Suppressor macrophage (primary cell): ENCODE measurements at places on chromosomes 5 and 9.

DNA sequence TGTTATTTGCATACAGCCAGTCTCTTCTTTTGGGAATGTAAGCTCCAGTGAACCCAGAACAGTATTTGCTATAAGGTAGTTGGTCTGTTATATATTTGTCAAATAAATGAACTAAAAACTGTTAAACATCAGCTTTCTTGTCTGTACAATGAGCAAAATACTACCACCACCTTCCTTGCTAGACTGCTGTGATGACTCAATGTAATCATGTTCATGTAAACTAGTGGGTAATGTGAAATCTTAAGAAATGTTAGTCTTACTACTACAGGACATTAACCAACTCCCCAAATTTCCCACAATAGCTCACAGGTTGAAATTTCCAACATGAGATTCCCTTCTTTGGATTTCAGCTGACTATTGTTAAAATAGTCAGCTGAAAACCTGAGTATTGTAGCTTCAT, 176.1 kb downstream of the TRPM3 start:
- no peak for DNase-seq

GRCh38 chr5:69509212-69509611, 16.6 kb downstream of the OCLN start:
- peak; percentile 55 for DNase-seq

DNA sequence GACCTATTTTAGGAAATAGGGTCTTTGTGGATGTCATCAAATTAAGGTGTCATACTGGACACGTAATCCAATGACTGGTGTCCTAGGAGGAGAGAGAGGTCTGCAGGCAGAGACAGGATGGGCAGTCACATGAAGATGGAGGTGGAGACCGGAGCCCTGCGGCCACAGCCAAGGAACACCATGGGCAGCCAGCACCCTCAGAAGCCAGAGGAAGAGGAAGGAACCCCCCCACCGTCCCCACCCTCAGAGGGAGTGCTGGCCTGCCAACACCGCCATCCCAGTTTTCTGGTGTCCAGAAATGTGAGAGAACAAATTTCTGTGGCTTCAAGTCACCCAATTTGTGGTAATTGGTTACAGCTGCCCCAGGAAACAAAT, 88.3 kb downstream of the NSUN2 start:
- DNase-seq, result no peak

- no peak for DNase-seq
Measured at GRCh38 chr5:171478946-171479775, 59.7 kb downstream of the FGF18 start.

GRCh38 chr5:98977723-98978122, 48.9 kb upstream of the CHD1 start:
- no peak for DNase-seq

- DNase-seq, result no peak
Measured at GRCh38 chr5:149129181-149129580, 12.1 kb upstream of the ABLIM3 start.

DNA sequence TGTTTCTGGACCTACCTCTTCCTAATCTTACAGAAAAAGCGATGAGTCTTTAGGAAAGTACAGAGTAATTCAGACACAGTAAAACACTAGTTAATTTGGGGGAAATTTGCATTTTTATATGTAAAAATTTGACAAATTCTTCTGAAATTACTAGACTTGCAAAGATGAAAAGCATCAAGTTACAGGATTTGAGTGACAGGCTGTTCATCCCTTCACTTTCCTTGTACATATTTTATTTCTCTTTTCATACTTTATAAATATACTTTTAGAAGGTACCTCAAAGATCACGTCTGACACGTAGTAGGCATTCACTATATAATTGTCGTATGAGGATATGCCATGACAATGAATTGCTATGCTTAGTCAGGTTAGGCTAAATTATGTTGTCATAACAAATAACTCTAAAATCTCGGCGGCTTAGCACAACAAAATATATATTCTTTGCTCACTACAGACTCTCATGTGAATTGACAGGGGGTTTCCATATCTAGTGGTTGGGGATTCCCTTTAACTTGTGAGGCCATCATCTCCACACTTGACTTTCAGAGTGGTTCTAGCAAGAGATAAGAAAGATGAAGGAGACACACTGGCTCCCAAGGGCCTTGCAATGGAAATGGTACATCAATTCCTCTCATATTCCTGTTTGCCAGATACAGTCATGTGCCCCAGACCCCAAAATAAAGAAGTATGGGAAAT, 154.1 kb upstream of the TUT7 start:
- DNase-seq, result no peak

DNA sequence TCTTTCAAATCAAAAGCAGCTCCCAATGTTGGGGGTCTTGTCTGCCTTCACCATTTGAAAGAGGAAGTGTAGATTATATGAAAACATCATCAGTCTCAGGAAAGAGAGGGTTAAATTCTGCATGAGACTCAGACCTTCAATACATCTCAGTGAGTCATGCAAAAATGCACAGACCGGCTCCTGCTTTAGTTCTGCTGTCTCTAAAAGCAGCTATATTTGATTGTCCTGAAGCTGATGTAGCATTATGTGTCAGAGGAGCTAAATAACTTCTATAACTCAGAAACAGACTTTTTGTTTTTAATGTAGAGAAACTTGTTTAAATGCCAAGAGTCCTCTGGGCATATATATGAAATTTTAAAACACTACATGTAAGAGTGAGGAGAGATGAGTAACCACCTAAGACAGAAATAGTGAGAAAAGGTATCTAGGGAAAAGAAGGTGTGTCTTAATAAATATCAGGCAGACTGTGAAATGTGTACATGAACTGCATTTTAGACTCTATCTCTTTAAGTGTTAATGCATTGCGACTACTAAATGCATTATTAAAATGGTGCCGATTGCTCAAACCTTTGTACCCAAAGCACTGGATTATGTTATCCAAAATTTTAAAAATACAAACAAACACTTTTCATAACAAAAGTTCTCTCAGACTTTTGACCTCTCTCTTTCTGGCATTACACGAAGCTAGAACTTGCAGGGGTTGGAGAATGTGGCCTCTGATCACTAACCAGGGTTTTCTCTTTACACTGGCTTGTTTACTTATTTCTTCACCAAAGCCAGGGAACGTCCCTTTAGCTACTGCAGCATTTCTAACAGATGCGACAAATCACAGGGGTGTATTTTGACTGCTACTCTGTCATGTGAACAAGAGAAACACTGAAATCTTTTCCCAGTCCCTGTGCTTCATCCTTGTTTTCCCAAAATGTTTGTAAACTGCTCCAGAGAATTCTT, 302.3 kb downstream of the ARL15 start:
- DNase-seq, result no peak

DNA sequence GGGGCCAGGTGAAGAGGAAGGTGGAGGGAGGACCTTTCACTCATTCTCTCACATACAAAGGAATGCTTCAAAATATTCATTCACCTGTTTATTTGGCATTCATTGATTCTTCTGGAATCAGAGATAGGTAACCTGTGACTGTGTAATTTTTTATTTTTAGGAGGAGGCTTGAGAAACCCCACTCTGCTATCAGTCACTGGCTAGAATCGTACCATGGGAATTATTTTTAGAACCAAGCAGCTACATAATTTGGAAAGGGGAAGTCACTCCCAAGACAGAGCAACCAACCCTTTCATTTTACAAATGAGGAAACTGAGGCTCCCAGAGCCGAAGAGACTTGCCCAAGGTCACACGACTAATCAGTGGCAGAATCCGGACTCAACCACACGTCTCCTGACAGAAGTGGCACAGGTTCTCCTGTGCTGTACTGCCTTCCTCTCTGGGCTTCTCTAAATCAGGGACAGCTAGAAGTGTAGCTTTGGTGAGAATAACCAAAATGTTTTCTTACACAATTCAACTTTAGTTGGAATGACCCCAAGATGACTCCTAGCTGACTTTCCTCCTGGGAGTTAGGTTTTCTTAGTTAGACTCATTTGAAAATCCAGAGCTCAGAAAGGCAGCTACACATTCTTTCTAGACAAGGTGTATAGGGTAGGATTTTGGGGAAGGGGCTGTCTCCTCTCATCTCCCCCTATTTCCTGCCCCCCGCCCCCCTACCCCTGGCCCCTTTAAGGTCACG, 264.3 kb upstream of the PANK3 start:
- DNase-seq, result peak; percentile 35

DNA sequence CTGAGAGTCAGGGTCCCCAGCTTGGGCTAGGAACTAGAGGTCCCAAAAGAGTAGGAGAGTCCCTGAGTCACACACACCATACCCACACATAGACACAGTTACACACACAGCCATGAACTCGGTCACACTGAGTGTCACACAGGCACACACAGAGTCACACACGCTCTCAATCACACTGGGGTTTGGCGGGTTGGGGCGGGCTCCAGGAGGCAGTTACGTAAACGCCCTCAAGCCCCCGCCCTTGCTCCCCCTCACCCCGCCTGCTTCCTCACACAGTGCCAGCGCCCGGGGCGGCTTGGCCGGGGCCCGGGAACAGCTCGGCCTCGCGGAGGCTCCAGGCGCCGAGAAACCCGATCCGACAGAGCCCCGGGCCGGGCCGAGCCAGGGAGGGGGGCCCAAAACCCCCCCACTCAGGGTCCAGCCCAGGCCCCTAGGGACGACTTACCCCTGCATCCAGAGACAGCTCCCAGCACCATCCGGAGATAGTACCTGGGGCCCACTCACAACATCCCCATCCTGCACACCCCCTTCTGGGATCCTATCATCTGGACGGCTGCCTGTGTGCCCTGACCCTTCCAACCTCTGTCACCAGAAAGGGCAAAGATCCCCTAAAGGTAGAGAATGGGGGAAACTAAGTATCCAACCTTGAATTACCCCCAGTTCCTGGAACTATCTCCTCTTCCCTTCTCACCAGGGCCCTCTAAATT, 3.5 kb upstream of the CNTFR start:
- peak; percentile 58 for DNase-seq

- DNase-seq, result no peak
Measured at GRCh38 chr5:102138243-102138653, 157.8 kb downstream of the SLCO4C1 start.

DNA sequence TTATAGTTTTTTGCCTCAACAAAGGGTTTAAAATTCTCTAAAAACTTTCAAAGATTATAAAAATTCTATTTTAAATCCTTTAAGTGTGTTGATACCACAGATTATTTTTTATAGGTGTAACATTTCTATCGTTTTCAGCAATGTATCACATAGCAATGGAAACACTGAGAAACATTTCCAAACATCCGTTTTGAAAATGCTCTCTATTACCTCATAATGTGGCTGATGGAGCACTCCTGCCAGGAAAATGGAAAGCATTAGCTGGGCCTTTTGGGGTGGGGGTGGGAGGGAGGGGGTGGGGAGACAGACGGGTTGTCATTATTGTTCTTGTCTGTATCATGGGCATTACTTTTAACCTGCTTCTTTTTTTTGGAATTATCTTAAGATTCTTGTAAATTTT, 516.5 kb downstream of the ACTL7B start:
- DNase-seq, result no peak

- no peak for DNase-seq
Measured at GRCh38 chr5:93831449-93831848, 90.0 kb upstream of the POU5F2 start.

DNA sequence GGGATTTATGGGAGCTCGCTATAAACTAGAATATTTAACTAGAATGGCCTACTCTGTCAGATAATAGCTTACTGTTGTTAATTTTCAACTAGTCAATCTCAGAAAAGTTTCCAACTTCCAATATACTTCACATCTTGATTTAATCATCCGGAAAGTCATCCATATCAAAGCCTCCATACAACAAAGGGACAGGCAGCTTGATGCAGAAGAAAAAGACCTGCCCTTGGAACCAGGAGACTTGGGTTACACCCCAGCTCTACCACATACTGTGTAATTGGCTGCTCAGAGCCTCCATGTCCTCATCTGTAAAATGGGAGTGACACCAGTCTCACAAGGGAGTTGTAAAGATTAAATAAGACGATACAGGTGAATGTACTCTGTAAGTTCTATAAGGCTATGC, 1.9 kb downstream of the PTPN3 start:
- DNase-seq, result no peak

GRCh38 chr9:21251190-21251589, 11.4 kb upstream of the IFNA14 start:
- DNase-seq, result no peak
